GM13976 (cell line): ENCODE measurements at places on chromosomes 7 and 10.

GRCh38 chr10:109988212-109988596 lies 19.6 kb upstream of the ADD3 start:
- no peak for DNase-seq

DNA sequence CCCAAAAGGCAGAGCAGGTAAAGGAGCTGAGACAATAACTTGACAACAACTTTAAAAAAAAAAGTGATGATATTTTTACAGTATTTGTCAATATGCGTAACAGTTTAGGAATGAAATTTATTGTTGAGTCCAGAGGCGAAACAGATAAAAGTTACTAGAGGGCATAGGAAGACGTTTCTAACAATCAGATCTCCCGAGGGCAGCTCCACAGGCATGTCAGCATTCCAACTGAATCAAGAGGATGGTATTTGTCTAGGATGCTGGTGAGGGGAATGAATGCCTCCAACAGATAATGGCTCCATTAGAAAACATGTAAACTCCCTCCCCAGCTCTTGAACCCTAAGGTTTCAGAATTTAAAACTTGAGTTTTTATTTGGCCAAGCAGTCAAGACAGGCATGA lies 733.9 kb upstream of the SORCS1 start:
- DNase-seq, result no peak

DNA sequence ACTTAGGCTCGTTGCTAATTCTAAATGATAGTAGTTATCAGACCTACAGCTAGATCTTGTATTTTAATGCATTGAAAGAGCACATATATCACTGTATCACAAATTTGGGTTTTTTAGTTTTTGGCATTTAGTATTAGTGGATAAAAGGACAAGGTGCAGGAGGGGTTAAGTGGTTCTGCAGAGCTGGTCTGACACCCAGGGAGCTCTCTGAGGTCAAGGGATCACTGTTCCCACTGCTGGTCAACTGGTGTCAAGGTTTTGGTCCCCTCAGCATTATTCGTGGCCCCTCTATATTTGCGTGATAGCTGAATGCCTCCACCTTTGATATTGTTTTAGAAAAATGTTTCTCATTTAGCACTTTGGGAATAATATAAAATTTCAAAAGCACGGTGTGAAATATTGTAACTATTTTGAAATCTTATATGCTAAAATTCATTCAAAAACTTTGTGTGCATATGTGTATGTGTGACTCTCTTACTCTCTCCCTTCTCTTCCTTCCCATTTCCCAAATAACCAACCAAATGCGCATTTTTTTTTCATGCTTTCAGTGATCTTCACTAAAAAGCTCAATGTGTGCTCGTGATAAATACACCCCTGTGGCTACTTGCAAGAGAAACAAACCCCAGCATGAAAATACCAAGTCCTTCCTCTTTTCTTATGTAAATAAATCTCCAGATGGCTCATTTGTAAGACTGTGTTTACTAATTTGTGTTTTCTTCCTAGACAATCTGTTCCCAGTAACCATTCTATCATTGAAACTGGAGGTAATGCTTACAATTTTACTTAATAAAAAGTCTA lies 309.2 kb downstream of the FGFR2 start:
- no peak for DNase-seq

DNA sequence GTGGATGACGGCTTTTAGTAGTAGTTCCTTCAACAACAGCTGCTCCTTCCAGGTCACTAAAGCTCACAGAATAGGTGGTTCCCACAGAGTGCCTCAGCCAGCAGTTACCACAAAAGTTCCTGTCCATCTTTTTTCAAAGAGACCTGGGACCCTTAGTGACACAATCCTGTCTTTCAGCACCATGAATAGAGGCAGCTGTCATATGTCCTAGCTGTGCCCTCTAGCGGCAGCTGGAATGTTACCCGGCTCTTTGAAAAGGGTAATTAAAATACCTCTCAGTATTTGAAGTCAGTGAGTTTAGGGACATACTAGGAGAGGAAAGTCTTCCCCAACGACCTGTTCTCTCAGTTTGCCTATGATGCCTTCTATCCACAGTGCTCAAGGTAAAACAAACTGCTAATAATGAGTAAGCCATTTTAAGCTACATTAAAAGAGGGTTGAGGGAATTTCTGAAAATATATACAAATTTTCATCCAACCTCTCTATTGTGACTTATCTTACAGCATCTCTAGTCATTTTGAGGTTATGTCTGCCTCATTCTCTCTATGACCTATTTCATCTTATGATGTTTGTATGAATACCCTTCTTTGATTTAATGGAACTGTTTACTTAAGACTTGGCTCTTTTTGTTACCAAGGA lies 290.8 kb downstream of the NXPH1 start:
- peak; percentile 59 for DNase-seq

DNA sequence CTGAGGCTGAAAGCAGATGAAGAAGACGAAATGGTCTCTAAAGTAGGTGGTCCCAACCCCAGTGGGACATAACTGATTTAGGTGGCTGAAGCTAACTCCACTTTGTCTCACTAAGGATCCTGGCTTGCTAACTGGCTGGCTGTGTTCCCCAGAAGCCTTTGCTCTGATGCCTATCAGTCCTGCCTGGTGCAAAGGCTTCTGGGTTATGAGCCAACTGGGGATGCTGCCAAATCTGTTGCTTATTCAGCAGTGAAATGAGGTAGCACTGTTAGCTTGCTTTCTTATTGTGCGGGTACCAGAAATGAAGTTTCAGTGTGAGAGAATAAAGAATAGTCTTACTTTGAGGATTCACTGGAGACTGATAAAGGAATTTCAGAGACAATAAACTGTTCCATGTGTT lies 18.1 kb downstream of the PRKG1 start:
- DNase-seq, result no peak

DNA sequence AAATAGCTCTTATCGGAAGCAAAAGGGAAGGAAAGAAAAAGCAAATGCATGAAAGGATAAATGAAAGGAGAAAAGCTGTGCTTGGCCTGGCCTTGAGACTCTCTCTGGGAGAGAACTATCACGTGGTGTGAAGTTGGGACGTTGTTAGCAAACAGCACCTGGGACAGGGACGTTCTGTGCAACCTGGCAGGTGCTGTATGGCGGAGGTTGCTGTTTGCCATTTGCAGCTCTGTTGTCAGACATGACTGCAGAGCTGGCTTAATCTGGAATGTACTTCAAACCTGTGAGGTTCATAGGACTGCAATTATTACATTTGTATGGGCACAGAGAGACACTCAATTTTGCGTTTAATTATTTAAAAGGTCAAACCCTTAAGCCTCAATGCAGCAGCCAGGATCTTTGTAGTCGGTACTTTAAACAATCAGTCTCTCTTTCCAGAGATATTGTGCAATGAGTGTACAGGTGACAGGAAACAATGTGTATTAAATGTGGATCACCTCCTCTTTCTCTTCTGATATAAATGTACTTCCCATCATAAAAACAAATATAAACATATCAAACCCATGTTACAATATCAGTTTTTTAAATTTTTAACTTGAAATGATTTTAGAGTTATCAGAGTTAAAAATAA lies 800.5 kb upstream of the KCND2 start:
- DNase-seq, result no peak

- DNase-seq, result no peak
Measured at GRCh38 chr7:46450886-46451285, 529.8 kb upstream of the IGFBP3 start.

DNA sequence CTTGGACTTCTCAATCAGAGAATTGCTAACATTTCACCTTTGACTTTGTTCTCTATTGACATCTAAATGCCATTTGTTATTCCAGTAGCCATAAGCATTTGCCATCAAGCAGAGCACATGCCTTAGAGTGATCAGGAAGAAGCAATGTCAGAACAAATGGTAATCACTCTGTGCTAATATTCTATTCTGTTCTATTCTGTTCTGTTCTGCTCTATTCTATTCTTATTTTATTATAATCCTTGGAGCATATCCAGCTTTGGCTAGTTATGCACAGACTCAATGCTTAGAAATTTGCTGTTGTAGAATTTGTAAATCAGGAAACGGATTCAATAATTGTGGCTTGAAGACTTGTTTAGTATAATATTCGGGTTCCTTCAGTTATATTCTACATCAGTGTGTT lies 175.4 kb downstream of the EXOC4 start:
- DNase-seq, result no peak

GRCh38 chr10:71486484-71487114 lies 89.9 kb downstream of the CDH23 start:
- DNase-seq, result peak; percentile 70

DNA sequence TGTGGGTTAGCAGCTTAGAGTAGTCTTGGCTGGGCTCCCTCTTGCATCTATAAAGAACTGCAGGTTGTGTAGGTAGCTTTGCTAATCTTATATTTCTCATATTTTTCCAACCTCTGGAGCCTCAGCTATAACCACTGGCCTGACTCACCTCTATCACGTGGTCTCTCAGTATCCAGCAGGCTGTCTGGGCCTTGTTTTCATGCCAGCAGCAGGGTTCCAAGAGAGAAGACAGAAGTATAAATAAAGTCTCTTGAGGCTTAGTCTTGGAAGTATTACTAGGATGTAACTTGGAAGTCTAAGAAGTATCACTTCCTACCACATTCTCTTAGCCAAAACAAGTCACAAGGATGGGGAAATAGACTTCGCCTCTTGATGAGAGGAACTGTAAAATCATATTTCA lies 73.3 kb downstream of the WIPF3 start:
- DNase-seq, result no peak

DNA sequence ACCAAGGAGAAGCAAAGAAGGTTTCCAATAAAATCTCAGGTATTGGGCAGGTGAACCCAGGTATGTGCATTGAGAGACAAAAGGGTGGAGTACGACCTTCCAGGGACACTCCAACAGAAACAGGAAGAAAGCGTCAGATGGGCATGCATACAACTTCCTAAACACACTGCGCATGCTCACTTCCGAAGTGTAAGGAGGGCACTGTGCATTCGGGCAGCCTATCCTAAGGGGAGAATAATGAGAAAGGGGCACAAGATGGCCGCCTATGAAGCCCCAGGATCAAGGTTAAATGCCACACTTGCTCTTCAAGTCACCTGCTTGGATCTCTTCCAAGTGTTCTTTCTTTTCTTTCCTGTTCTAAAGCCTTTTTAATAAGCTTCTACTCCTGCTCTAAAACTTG lies 39.4 kb upstream of the PRSS1 start:
- no peak for DNase-seq

GRCh38 chr7:106057962-106058927 lies 53.9 kb downstream of the SYPL1 start:
- DNase-seq, result peak; percentile 82

GRCh38 chr7:123485187-123485586 lies 49.2 kb downstream of the IQUB start:
- no peak for DNase-seq

DNA sequence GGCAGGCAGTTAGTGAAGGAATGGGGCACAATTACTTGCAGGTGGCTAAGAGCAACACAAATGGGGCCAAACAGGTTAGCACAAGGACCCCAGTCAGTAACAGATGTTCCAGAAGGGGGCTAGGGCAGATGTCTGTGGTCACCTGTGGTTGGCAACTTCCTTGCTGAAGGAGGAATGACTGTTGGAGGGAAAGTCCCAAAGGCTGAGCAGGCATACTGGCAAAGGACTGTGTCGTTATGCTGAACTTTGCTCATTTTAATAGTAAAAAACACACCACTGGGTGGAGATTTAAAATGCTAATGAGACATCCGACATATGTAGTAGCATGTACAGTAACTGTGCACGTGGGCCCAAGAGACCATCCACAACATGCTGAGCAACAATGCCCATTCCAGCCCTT lies 511.6 kb downstream of the CALN1 start:
- DNase-seq, result no peak

DNA sequence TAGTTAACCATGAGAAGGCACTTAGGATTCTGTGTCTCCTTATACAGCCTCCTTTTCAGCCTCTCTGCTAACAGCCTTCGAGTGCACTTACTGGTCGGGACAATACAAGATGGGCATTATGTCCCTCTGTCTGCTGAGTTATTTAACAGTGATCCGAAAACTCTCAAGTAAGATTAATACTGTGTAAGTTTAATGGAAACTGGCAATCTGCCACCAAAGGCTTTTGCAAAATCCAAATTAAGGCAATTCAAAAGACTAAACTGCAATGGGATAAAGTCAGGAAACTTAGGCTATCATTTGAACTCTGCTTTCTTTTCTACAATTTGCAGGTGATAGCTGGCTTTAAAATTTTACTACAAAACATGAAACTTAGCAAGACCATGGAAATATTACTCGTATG lies 477.8 kb downstream of the TFEC start:
- DNase-seq, result no peak

DNA sequence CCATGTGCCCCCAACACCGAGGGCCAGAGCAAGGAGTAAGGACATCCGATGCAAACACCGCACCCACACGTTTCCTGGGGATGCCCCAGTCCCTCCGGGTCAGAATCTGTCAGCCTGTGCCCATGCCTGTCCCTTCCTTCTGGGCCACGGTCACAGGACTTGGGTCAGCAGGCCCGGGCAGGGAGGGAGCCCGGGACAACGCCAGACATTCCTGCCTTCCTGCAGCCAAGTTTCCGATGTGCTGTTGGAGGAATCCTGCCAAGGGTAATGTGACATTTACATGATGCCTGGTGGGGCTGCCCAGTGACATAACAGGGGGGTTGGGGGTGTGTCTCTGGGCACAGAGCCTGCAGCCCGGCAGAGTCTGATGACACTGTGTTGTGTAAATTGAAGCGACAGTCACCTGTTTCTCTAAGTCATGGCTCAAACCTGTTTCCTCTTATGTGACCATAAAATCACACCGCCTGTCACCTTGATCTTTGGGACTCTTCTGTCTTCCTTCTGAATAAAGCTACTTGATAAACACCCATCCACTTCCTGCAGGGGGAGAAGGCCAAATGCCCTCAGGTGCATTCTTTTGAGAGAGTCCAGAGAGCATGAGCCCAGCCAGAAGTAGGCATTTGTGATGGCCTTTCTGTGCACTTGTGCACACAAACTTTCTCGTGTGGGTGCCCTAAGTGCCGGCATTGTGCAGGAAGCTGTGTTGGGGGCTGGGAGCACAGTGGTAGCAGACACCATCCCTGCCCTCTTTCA lies 175.3 kb upstream of the RHEB start:
- DNase-seq, result no peak

DNA sequence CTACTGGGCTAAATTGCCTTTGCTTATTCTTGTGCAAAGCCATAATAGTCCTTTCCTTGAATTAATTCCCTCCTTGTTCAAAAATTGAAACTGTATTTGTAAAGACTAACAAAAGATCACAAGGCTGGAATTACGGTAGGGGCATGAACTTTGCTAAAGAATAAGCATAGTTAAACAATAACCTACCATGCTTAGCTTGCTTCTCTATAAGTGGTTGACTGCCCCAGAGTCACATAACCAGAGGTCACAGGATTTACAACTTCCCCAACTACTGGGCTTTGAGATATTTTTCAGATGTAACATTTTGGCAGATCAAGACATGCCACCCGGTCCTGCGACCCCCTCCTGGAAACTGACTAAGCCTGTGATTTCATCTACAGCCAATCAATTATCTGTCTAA lies 181.4 kb downstream of the GPAM start:
- DNase-seq, result no peak
